MV-4-11 (cell line): ENCODE measurements at places on chromosomes 3 and 15.

- DNase-seq, result no peak
Measured at GRCh38 chr15:70146162-70146561, 48.4 kb upstream of the TLE3 start.

- no peak for DNase-seq
Measured at GRCh38 chr3:47855461-47856383, 52.8 kb downstream of the DHX30 start.

- DNase-seq, result no peak
Measured at GRCh38 chr3:8619548-8619947, 25.1 kb downstream of the SSUH2 start.

DNA sequence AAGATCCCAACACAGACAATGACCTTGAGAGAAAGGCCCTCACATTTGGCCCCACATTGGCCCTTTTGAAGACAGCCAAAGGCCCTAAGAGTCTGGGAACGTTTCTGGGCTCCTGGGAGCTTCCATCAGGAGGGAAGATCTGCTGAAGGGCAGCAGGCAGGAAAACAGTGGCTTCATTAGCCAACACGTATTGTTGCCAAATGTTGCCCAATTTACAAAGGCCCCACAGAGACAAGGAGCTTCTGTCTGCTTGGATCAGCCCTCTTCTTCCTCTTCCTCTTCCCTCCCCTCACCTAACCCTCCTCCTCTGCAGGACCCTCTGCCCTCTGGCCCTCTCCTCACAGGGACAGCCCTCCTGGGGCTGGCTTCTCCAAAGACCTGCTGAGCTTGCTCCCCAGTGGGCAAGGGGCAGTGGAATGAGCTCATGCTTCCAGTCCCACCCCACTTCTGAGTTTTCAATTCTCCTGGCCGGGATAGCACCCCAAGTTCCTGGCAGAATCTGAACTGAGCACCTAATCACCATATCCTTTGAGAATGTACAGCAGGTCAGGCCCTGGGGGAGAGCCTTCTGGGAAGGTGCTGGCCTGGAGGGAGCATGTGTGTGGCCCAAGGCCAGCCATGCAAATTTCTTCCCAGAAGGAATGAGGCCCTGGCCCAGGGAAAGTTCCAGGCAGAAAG lies 5.1 kb upstream of the LTF start:
- DNase-seq, result peak; percentile 41

DNA sequence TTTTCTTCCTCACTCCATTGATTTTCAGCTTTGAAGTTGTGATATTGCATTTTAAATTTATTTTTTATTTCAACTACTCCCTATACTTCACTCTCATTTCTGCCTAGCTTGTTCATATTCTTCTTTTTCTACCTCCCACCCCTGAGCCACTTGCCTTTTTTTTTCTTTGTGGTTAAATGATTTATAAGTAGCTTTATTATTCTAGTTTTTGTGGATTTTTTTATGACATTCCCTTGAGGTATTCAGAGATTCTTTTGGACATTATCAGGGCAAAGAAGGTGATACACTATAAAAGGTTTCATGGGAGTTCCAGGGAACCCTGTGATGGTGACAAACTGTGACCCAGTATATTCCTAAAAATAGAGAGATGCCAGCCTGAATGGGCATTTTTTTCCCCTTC lies 3.3 kb downstream of the C15orf61 start:
- no peak for DNase-seq

GRCh38 chr3:12327021-12327420 lies 38.2 kb downstream of the PPARG start:
- no peak for DNase-seq

DNA sequence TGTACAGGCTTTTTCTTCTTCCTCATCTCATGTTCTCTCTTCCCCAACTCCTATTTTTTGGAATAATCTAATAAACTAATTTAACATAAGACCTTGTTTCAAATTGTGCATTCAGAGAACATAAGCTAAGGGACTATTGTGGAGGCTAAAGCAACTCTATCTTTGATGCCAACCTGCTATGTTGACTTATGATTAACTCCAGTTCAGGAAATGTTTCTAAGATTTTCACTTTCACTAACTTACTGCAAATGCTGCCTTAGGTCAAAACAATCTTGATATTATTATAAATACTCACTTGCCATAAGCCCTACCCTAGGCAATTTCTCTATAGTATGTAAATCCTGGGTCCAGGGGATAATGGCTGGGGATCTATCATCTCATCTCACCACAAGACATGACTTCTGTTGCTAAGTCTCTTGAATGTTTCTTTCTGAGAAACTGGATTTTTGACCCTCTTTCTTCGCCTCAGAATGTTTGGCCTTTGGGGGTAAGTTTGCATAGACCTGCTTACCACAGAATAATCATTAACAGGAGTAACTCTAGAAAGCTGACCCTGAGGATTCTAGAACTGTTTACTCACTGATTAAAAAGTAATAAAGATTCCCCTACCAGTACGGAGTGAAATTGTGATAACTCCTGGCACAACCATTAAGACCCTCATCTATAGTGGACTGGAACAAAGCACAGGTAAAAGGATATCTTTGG lies 768.1 kb downstream of the GBE1 start:
- no peak for DNase-seq

DNA sequence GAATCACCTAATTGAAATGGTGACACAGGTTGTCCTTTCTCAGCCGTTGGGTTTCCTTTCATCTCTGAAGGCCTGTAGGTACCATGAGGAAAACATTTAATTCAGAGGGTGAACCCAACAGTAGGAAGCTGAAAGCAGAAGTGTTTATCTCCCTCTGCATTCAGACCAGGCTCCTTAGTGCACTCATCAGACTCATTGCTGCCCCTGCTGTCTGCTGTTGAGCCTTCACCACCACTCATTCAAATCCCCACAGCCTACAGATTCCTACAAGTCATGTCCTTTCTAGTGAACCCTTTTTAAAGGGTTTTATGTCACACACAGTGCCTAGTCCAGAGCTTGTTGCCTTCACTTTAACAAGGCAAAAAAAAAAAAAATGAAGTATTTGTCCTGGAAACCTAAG lies 13.4 kb downstream of the WDR48 start:
- peak; percentile 78 for DNase-seq

DNA sequence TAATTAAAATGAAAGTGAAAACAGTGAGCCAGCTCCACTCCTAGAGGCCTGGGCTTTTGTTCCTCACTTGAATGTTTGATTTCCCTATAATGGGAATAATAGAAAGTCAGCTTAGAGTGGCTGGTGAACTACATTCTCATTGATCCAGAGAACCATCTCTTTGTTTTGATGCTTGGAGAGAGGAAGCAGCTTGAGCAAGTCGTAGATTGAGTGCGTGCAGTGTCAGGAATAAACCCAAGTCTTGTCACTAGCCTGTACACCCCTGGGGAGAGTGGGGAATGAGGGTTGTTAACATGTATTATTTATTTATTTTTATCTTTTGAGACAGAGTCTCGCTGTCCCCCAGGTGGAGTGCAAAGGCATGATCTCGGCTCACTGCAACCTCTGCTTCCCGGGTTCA lies 885 bp upstream of the LSG1 start:
- DNase-seq, result peak; percentile 19
